Endothelial cell of umbilical vein (primary cell): ENCODE measurements at places on chromosomes 6 and 20. TPM values are rescaled to one million over a fixed set of nuclear protein-coding genes. Genes with fewer than 3 reads are reported as not detected.

The CCN6 gene
- polyA plus RNA-seq = not detected in 2 replicates

GRCh38 chr20:40104959-40105358 lies 584.1 kb downstream of the MAFB start:
- no peak for DNase-seq

- no peak for DNase-seq
These were observed 48.2 kb upstream of the RALY start for GRCh38 chr20:33945391-33946081.

DNA sequence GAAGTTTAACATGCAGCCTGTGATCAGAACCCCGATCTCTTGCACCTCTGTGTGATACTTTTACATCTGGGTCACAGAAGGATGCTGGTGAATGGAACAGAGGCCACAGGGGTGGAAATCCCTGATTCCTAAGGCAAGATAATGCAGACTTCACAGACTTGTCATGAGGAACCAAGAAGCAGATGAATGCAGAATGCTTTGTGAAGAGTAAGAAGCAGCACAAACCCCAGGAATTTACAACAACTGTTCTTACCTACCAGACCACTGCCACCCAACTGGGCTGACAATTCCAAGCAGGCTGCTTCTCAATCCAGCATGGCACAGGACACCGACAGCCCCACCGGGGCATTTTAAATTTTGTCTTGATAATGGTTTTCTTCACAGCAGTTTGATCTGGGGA lies 113.2 kb upstream of the CD93 start:
- no peak for DNase-seq
